ENCODE measurements at places on chromosomes 6 and 20.

- peak; percentile 55 for DNase-seq
Observed at GRCh38 chr6:156777577-156778453, 637 bp downstream of the ARID1B start.

GRCh38 chr6:25057111-25057905 is 121.5 kb upstream of the RIPOR2 start:
- no peak for DNase-seq

- DNase-seq, result no peak
Observed at GRCh38 chr20:23273776-23274175, 76.8 kb upstream of the NXT1 start.

DNA sequence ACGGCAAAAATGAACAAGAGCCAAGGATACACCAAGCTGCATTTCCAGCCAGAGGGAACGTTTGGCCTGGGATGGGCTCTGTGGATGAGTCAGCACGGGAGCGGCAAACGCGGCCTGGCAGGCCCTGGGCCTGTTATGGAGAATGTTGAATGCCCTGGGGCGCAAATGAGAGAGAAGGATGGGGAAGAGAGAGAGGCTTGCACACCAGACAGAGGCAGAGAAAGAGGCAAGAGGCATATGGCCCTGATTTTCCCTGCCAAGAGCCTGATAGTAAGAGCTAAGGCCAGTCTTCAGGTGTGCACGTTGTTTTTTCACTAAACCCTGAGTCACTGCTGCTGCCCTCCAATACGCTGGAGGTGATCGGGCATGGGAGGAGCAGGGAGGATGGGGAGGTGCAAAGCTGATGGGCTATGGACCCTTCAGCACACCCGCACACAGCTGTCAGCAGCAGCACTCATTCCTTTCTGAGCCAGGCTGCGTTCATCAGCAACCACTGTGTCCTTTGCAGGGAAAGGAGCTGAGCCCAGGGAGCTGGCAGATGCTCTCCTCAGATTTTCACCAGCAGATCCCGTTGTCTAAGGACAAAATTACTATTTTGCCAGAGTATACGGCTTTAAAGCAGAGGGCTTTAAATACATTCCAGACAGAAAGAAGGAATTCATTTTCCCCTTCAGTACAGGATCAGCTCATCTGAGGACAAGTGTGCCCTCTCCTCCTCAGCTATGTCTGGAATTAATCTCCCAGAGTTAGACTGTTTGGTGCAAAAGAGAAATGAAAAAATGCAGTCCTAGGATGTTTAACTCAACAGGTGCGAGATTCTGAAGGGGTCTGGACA is 61.7 kb upstream of the SLC22A23 start:
- DNase-seq, result peak; percentile 43

GRCh38 chr6:149111556-149112115 is 205.9 kb upstream of the TAB2 start:
- no peak for DNase-seq

GRCh38 chr20:48382304-48382703 is 445.5 kb downstream of the PREX1 start:
- DNase-seq, result no peak

Data from choroid plexus epithelial cell (primary cell).